ENCODE measurements at places on chromosomes 5 and 9.

DNA sequence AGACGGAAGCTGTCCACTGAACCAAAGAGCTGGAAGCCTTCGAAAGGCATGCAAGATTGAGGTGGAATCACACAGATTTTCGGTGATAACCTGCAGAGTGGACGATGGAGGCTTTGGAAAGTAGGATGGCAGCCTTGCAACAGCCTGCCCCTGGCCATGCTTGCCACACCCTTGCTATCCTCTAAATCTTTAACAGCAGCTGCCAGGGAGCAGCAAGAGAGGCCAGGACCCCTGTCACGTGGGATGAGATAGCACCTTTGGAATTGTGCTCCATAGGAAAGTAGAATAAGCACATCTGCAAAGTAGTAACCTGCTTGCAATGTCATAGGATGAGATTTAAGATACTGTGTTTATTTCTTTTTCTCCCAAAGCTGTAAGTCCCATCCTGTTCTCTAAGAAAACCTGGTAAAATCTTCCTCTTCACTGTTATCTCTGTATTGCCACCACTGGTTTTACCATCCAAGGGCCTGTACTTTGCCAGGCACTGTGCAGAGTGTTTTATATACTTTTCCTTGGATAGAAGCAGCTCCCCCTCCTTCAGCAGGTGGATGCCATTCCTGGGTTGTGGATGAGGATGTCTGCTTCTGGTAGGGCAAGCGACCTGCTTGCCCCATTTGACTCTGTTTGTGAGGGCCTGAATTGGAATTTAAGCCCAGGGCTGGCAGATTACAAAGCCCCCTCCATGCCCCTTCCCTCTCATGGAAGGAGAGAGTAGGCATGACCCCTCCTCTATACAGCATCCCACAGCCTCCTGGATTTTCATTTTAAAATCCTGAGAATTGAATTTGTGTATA lies 10.1 kb downstream of the TRIO start:
- DNase-seq = no peak

DNA sequence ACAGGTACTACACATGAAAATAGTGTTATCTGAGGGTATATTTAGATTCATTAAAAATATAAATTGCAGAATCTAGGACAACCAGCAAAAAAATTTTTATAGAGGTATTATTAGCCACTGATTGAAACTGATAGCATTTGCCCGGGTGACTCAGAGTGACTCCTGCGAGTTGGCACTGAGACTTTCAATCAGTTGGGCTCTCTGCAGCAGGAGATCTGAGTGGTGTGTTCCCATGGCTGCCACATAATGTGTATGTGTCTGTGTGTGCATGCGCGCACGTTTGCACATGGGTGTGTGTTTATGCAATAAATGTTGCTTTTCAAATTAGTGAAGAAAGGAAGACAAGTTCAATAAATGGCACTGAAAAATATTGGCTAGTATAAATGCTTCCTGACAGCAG lies 100.1 kb upstream of the MRPS30 start:
- no peak for DNase-seq

DNA sequence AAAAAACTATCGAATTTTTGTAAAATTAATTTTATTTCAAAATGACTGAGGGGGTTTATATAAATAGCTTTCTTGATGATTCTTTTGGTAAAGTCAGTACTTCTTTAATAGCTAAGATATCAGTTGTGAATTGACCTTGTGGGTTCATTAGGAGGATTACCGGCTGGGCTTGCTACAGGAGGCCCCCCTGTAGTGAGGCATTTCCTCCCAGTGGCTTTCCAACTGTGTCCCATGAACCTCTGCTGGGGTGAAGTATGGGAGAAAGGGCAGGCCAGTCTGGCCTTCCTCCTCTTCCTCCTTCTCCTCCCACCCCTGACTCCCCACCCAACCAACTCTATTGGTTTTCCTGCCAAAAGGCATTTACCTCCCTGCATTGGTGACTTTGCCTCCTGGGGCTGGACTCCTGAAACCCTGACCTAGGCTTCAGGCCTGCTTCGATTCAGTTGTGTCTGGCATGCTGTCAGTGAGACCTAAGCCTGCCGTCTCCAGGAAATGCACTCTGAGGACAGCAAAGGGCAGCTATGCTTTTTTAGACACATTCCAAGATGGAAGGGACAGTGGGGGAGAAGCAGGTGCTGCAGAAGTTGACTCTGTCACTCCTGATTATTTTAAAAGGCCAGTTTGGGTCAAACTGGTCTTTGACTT lies 144.8 kb downstream of the HSPA4 start:
- no peak for DNase-seq

DNA sequence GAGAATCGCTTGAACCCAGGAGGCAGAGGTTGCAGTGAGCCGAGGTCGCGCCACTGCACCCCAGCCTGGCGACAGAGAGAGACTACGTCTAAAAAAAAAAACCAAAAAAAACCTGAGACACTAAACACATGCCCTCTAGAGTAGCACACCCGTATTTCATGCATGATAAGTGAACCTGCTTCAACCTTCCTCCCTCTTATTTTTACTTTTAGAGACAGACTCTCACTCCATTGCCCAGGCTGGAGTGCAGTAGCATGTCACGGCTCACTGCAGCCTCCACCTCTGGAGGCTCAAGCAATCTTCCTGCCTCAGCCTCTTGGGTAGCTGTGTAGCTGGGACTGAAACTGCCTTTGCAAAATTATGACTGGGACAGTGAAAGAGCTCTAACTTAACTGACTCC lies 17.6 kb upstream of the NANS start:
- no peak for DNase-seq

DNA sequence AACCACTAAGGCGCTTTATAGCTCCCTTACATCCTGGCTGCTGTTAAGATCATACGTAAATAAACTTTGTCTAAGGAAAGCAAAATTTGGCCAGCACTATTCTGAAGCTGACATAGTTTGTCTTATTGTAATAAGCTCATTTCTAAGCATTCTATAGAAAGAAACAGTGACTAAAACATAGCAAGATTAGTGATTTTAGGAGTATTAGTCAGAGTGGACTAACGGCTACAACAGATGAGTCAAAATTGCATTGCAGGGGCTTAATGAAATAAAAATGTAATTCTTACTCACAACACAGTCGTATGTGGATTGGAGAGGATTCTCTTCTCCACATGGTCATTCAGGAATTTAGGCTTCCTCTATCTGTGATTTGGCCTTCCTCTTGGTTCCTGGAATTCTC lies 347.6 kb downstream of the GADD45G start:
- DNase-seq = no peak

GRCh38 chr5:45355189-45355992 lies 340.8 kb downstream of the HCN1 start:
- DNase-seq = no peak

DNA sequence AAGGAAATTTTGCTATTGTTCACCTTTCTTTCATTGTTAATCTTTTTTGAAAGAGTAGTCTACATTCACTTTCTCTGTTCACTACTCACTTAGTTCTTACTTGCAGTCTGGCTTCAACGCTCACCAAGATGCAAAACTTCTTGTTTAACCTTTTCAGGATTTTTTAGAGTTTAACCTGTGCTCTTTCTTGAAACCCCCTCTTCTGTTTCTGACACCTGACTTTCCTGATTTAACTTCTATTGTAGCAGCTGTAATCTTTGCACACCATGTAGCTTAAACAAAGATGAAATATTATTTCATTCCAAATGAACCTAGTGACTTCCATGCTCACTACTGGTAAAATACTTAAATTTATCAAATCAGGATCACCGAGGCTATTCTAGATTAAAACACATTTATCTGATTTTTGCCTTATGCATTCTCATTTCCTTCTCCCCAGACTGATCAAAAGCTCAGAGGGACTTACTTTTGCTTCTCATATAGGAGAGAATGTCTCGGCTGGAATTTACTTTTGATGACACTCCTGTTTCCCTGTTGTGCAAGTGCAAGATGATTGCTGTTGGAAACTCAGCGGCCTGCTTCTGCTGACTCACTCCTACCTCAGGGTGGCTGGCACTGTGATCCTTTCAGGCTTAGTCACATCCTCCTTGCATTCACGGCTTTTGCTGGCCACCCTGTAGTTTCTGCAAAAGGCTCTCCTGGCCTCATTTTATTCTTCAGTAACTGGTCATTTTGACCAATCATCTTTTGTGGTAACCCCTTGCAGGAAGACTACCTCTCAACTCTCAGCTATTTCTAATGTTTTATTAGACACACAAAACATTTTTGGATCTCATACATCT lies 109.3 kb upstream of the IFNE start:
- no peak for DNase-seq

- no peak for DNase-seq
These were observed 93.0 kb downstream of the SUSD1 start for GRCh38 chr9:112081918-112082729.

All from stimulated activated CD4-positive, alpha-beta T cell treated with anti-CD3 and anti-CD28 coated beads, Interleukin-1b, Interleukin-23, amount 100 ng/mL, for 1 hour (primary cell).